Sigmoid colon (tissue), 7 donors: ENCODE measurements at places on chromosomes 6 and 20. TPM values are rescaled to one million over a fixed set of nuclear protein-coding genes. Genes with fewer than 3 reads are reported as not detected.

- H3K4me1 ChIP-seq = no peaks in the 10 kb centered on the region
- H3K4me3 ChIP-seq = no peak overlapping the region
- H3K27ac ChIP-seq = no peak overlapping the region
- H3K36me3 ChIP-seq = no peaks in the 10 kb centered on the region
Observed at GRCh38 chr20:50429412-50429811, 80.8 kb upstream of the PTPN1 start.

- no peak overlapping the region for H3K27ac ChIP-seq
- no peak overlapping the region for H3K4me3 ChIP-seq
- DNase-seq = peak; percentile 12
- no peaks in the 10 kb centered on the region for H3K4me1 ChIP-seq
- H3K27me3 ChIP-seq = no peaks in the 10 kb centered on the region
Observed at GRCh38 chr20:47148059-47148458, 208.4 kb downstream of the ZMYND8 start.

DNA sequence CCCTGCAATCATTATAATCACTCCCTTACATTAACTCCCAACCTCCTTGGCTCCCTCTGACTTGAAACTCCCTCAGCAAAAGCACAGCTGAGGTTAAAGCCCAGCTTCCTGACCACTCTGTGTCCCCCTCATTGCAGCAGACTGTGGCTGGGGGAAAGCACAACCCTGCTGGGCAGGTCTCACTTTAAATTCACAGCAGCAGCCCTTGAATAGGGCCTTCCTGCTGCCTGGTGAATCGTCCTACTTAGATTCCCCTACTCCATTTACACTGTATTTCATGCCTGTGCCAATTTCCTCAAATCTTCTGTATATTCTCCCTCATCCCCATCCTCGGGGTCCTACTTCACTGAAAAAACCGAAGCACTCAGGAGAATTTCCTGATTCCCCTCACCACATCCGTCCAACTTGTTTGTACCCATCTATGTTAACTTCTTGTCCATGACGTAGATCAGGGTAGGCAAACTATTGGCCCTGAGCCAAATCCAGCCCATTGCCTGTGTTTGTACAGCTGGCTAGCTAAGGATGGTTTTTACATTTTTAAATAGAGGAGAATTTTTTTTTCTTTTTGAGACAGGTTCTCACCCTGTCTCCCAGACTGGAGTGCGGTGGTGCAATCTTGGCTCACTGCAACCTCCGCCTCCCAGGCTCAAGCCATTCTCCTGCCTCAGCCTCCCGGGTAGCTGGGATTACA, 31.5 kb upstream of the GCM1 start:
- DNase-seq = no peak
- no peak overlapping the region for H3K27ac ChIP-seq
- no peaks in the 10 kb centered on the region for H3K27me3 ChIP-seq
- H3K4me1 ChIP-seq = no peaks in the 10 kb centered on the region
- no peak overlapping the region for H3K4me3 ChIP-seq
- no peaks in the 10 kb centered on the region for H3K36me3 ChIP-seq

DNA sequence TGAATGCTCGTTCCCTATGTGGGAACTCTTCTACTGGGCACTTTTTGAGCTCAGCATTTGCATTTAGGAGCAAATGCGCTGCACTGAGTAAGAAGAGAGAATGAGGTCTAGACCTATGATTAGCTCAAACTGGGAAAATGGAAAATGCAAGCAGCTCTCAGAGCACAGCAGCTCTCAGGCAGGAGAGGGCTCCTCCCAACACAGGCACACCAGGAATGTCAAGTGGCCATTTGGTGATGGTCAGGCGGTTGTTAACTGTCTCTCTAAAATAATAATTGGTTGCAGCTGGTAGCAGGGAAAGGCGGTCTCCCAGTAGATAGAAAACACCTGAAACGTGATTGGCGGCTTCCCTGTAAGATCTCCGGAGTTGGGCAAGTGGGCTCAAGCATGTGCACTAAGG, 162.0 kb upstream of the ECI2 start:
- no peaks in the 10 kb centered on the region for H3K27me3 ChIP-seq
- DNase-seq = no peak
- no peaks in the 10 kb centered on the region for H3K36me3 ChIP-seq
- H3K4me3 ChIP-seq = no peak overlapping the region
- no peak overlapping the region for H3K27ac ChIP-seq
- H3K4me1 ChIP-seq = no peaks in the 10 kb centered on the region

DNA sequence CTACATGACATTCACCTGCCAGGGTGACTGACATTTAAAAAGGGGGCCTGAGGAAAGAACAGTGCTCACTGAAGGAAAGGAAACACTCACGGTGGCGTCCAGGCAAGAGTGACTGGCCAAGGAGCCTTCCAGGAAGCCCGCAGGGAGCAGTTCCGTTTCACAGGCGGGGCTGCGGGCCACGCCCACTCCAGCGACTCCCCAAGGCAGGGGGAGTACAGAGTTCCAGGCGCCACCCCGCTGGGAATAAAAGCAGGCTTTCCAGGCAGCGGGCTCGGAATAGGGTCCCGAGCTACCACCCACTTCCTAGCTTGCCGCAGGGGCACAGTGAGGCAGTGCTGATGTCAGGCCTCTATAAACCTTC, 34.2 kb downstream of the PKIG start:
- peak overlapping the region; percentile 77 for H3K27ac ChIP-seq
- peaks cover 51% of the 10 kb centered on the region for H3K36me3 ChIP-seq
- H3K27me3 ChIP-seq = no peaks in the 10 kb centered on the region
- no peaks in the 10 kb centered on the region for H3K4me1 ChIP-seq
- no peak for DNase-seq

Gene GSTA3
- total RNA-seq = not detected

DNA sequence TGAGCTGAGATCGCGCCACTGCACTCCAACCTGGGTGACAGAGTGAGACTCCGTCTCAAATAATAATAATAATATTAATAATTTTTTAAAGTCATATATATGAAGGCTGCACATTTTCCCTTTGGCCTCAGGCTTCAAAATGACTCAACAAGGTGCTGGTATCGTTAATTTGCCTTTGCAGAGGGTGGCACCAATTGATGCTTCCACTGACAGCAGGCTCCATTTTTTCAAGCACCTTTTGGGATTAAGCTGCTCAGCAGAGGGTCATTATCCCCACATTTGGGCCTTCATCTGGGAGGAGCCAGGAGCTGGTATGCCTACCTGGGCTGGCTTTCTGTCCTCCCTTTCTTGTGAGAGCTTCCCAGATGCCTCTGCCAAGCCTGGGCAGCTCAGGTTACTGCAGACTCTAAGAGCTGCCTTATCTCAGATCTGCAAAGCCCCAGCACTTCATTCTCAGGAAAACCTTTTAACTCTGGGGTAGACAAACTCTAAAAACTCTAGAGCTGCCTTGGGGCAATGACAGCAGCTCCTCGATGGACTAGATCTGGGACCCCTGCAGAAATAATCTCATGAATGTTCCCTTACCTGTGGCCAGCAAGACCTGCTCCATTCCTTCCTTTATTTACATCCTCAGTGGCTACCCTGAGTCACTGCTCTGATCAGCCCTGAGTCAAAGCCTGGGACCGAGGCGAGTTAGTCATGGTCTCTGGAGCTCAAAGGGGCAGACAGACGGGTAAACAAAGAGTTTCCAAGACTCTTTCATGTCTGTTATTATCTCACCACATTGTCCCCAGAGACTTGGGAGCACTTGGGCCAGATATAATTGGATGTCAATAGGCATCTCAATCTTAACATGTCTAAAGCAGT, 80.0 kb upstream of the EYA2 start:
- peaks cover 49% of the 10 kb centered on the region for H3K27me3 ChIP-seq
- no peak overlapping the region for H3K4me3 ChIP-seq
- H3K27ac ChIP-seq = no peak overlapping the region
- DNase-seq = no peak
- H3K36me3 ChIP-seq = no peaks in the 10 kb centered on the region

Gene KIFC1
- total RNA-seq = 1.8 TPM

DNA sequence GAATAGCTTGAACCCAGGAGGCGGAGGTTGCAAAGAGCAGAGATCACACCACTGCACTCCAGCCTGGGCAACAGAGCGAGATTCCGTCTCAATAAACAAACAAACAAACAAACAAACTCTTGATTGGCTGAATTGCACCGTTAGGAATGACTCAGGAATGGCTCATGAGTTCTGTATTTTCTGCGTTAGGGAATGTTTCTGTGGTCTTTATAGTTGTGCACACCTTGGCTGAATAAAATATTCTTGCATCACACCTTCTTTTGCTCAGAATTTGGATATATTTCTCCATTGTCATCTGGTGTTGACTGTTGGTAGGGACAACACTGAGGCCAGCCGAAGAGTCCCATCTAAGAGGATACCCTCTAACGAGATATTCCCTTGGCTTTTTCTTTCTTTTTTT, 19.6 kb upstream of the PI16 start:
- no peaks in the 10 kb centered on the region for H3K36me3 ChIP-seq
- DNase-seq = no peak
- H3K4me1 ChIP-seq = no peaks in the 10 kb centered on the region
- no peak overlapping the region for H3K4me3 ChIP-seq
- no peak overlapping the region for H3K27ac ChIP-seq

DNA sequence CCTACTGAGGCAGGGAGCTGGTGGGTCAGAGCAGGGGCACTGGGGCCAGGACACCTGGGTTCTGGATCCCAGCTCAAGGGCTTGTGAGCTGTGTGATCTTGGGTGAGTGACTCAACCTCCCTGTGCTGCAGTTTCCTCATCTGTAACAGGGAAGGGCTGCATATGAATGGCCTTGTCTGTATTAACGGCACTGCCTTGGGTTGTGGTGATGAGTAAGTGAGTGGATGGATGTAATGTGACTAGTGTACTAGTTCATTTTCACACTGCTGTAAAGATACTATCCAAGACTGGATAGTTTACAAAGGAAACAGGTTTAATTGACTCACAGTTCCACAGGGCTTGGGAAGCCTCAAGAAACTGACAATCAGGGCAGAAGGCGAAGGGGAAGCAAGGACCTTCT, 233.5 kb downstream of the TAF4 start:
- no peaks in the 10 kb centered on the region for H3K36me3 ChIP-seq
- DNase-seq = no peak
- no peak overlapping the region for H3K4me3 ChIP-seq
- no peaks in the 10 kb centered on the region for H3K4me1 ChIP-seq
- no peak overlapping the region for H3K27ac ChIP-seq

DNA sequence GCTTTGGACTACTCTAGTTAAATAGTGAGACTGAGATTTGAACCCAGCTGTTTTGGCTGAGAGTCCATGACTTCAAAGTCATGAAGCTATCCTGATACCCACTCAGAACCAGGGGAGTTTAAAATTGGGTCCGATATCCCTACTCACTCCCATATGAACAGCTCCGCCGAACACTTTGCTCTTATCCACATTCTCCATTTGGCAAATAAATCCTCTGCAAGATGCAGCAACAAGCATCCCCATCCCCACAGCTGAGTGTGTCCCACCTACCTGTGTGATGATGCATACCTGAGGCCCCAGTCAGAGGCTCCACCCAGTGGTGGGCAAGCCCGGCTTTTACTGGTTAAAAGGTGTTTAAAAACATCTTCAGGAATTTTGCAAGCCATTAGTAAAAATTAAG, 108.3 kb upstream of the SLC24A3 start:
- DNase-seq = no peak
- H3K27ac ChIP-seq = no peak overlapping the region
- H3K4me3 ChIP-seq = no peak overlapping the region
- H3K27me3 ChIP-seq = no peaks in the 10 kb centered on the region
- no peaks in the 10 kb centered on the region for H3K36me3 ChIP-seq

GRCh38 chr6:150730801-150731457, 131.2 kb downstream of the PLEKHG1 start:
- peaks cover 7% of the 10 kb centered on the region for H3K4me1 ChIP-seq
- no peak overlapping the region for H3K4me3 ChIP-seq
- no peaks in the 10 kb centered on the region for H3K27me3 ChIP-seq
- H3K36me3 ChIP-seq = no peaks in the 10 kb centered on the region
- no peak for DNase-seq

Gene CEP43
- 16.2 TPM for total RNA-seq

DNA sequence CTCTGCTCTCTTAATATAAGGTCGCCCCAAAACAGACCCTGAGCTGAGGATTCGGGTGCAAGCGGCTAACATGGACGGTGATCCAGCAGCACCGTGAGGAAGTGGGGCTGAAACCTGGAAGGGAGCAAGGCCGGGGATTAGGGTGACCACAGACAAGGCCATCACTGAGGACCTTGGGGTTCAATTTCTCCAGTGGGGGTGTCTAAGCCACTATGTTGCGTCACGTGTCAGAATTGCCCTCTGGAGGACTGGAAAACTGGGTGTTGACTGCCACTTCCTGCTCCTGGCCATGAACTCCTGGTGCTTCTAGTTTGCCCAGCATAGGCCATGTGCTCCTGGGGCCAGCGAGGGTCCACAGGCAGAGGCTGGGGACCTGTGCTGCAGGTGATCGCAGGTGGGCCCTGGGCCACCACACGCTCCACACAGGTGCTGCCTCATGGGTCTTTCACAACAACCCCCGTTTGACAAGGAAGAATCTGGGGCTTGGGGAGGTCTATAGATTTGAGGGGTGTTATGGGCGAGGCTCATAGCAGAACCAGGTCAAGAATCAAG, 101.9 kb downstream of the CDH26 start:
- no peak overlapping the region for H3K27ac ChIP-seq
- no peak overlapping the region for H3K4me3 ChIP-seq
- peaks cover 3% of the 10 kb centered on the region for H3K4me1 ChIP-seq

- no peak for DNase-seq
- peak overlapping the region; percentile 77 for H3K27ac ChIP-seq
- H3K27me3 ChIP-seq = no peaks in the 10 kb centered on the region
Observed at GRCh38 chr20:62624325-62624690, 18.0 kb upstream of the SLCO4A1 start.

- no peaks in the 10 kb centered on the region for H3K27me3 ChIP-seq
- H3K27ac ChIP-seq = no peak overlapping the region
Observed at GRCh38 chr6:11806561-11807317, 28.1 kb upstream of the ADTRP start.

Gene RCAN2
- 22.7 TPM for total RNA-seq

GRCh38 chr20:57432862-57433491, 41.8 kb downstream of the RBM38 start:
- H3K36me3 ChIP-seq = no peaks in the 10 kb centered on the region
- no peak overlapping the region for H3K4me3 ChIP-seq
- H3K27me3 ChIP-seq = no peaks in the 10 kb centered on the region
- H3K27ac ChIP-seq = peak overlapping the region; percentile 52
- DNase-seq = peak; percentile 85

- H3K4me1 ChIP-seq = no peaks in the 10 kb centered on the region
- H3K4me3 ChIP-seq = no peak overlapping the region
- H3K27ac ChIP-seq = no peak overlapping the region
- no peaks in the 10 kb centered on the region for H3K36me3 ChIP-seq
Observed at GRCh38 chr6:128230267-128230989, 290.0 kb downstream of the PTPRK start.

Gene KHDC1L
- not detected for total RNA-seq

- no peaks in the 10 kb centered on the region for H3K4me1 ChIP-seq
- H3K27me3 ChIP-seq = no peaks in the 10 kb centered on the region
- H3K36me3 ChIP-seq = no peaks in the 10 kb centered on the region
- DNase-seq = no peak
- no peak overlapping the region for H3K4me3 ChIP-seq
Observed at GRCh38 chr20:54267483-54268003, 59.7 kb downstream of the PFDN4 start.

- H3K4me3 ChIP-seq = no peak overlapping the region
- no peaks in the 10 kb centered on the region for H3K27me3 ChIP-seq
- no peak for DNase-seq
- H3K27ac ChIP-seq = no peak overlapping the region
Observed at GRCh38 chr6:2775003-2775402, 9.8 kb downstream of the WRNIP1 start.

GRCh38 chr6:26521600-26522391, 16.4 kb upstream of the HMGN4 start:
- H3K27me3 ChIP-seq = no peaks in the 10 kb centered on the region
- H3K36me3 ChIP-seq = no peaks in the 10 kb centered on the region
- peak; percentile 92 for DNase-seq
- peak overlapping the region; percentile 60 for H3K4me3 ChIP-seq

GRCh38 chr6:114577109-114577508, 234.3 kb upstream of the HS3ST5 start:
- H3K4me1 ChIP-seq = no peaks in the 10 kb centered on the region
- no peak overlapping the region for H3K27ac ChIP-seq
- no peaks in the 10 kb centered on the region for H3K27me3 ChIP-seq
- no peak for DNase-seq
- no peak overlapping the region for H3K4me3 ChIP-seq

Gene MATN4
- not detected for total RNA-seq
